ENCODE measurements at places on chromosomes 7 and 10.
A peak's percentile ranks its signal among the peaks of the same experiment; 100 is the strongest.

DNA sequence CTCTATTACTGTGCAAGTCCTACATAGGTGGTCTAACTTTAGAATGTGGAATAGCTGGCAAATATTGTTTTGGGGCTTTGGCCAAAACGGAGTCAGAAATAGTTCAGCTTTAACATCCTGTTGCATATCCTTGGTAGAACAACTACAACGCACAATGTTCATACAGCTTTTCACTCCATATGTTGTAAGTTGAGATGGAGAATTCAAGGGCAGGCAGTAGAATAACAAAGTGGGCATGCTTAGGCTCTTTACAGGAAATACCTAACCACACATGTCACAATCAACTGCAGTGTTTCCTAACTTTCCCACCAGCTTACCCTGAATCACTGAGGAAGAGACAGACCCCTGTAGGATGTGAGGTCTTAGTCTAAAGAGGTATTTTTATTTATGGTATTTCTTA is 122.3 kb downstream of the PPP1R3A start:
- DNase-seq, result no peak

- DNase-seq, result no peak
Measured at GRCh38 chr7:128194533-128195282, 46.4 kb upstream of the LEP start.

DNA sequence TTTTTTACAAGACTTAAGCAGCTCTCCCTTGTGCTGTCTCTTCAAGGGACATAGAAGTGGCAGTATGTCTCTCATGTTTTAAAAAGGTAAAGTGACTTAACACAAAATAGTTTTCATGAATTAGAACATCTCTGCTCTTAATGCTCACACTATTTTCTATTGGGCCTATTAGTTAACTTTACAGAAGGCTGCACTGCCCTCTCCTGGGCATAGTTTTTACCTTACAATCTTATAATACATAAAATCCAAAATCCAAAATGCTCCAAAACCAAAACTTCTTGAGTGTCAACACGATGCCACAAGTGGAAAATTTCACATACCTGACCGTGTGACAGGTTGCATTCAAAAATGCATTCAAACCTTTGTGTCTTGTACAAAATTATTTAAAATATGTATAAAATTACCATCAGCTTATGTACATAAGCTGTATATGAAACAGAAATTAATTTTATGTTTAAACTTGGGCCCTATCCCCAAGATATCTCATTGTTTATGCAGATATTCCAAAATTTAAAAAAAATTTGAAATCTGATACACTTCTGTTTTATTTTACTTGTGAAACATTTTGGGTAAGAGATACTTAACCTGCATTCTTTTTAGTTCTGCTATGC is 25.8 kb downstream of the TES start:
- DNase-seq, result peak; percentile 62

DNA sequence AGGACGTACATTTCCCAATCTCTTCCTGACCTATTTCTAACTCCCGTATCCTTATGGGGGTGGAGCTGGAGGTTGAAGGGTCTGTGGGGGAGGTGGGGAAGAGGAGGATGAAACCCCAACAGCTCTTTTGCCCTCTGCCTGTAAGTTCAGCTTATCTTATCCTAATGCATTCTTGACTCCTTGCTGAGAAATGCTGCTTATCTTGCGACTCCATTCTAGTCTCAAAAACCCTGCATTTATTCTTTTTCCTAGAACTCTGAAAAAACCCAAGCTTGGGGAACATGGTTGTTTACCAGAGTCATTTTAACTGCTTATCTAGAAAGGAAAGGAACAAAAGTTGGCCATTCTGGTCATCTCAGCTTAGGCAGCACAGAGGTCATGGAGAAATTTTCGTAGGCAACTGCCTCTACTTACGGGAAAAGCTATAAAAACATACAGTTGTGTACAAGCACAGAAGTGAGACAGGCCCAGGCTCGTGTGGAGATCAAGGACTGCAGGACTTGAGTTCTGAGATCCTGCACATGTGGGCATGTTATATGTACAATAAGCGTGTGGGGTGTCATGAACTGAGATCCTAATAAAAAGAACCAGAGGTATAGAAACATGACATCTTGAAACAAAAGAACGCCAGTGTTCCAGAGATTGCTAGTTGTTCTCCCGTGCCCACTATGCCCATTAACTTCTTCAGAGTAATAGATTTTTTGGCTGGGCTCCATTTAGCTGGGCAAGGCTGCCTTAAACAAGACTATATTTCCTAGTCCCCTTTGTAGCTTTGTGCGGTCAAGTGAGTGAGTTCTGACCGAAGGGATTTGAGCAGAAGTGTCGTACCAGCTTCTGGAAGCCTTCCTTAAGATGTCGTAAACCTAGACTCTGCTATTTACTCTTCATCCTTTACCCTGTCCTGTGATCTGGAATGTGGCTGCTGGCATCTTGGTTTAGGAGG is 9.6 kb downstream of the INMT start:
- no peak for DNase-seq

Data from cardiac muscle cell (in vitro differentiated cells and primary cell).